D341Med (cell line): ENCODE measurements at places on chromosomes 1 and 21.
A peak's percentile ranks its signal among the peaks of the same experiment; 100 is the strongest.

GRCh38 chr1:42739753-42740700, at the start of gene CLDN19:
Gene CLDN19, minus strand, starts transcription at chr1:42740236. Its CDS starts 173 bp downstream, at chr1:42740063.
- no peak for DNase-seq

DNA sequence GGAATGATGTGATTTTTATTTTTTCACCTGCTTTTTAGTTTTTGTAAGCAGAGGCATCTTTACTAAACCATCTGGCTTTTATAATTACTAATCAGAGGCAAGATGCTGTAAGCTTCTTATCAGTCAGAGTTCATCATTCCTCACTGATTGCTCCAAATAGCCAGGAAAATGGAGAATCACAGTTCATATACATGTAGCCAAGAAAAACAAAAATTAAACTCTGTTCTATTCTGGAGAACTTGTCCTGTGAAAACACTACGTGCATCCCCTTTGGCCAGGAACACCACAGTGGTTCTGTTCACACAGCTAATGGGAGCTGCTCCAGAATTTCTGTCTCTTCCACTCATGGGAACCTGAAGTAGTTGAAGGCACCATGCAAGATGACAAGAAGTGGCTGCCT, 725.5 kb upstream of the CHRM3 start:
- DNase-seq: no peak

GRCh38 chr1:25018110-25018735, 88.1 kb upstream of the RUNX3 start:
- DNase-seq: no peak

GRCh38 chr1:57350610-57351009, 73.2 kb downstream of the DAB1 start:
- no peak for DNase-seq

DNA sequence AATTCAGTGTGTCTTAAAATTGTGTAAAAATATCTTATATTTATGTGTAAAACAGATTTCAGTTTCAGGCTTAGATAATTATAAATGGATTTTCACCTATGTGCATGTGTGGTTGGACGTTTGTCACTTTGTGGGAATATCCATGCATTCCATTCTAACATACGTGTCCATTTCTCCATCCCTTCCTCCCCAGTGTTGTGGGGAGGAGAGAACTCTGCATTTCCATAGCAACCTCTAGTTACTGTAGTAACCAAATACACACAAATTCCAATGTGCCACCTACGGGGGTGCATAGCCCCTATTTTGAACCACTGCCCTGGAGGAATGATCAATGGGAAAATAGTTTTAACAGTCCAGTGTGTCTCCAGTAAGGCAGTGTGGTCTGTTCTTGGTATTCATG, 79.0 kb downstream of the RASAL2 start:
- no peak for DNase-seq

DNA sequence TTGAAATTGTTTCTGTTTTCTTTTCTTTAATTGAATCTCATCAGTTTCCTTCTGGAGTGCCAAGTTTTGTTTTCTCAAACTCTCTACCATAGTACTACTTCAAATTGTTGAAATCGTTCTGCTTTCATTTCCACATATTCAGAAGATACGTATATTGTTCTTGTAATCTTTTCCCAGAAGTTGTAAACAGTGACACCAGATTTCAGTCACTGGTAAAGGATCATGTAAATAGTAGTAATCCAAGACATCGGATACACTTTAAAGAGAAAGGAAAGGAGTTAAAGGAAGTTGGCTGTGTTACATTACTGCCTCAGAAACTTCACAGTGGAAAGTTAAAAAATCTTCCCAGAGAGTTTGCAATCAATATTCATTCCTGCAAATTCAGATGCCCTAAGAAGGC, 67.5 kb downstream of the RGL1 start:
- no peak for DNase-seq

GRCh38 chr1:200888349-200888838, 6.3 kb upstream of the INAVA start:
- DNase-seq: peak; percentile 36

DNA sequence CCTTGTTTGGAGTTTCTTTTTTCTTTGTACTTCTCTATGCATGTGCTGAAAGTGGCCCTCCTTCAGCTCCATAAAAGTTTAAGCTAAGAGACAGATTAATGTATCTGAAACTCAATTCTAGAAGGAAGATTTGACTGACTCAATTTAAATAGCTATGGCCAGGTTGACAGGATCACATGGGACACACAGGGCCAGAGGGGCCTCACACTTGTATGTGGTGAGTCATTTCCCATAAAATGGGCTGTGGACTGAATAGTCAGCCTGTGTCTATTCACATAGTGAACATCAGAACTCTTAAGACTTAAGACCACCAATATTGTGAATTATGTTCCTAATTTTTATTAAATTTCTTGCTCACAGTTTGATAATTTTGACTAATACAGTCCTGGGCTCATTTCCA, 45.7 kb upstream of the DEPDC1 start:
- no peak for DNase-seq

DNA sequence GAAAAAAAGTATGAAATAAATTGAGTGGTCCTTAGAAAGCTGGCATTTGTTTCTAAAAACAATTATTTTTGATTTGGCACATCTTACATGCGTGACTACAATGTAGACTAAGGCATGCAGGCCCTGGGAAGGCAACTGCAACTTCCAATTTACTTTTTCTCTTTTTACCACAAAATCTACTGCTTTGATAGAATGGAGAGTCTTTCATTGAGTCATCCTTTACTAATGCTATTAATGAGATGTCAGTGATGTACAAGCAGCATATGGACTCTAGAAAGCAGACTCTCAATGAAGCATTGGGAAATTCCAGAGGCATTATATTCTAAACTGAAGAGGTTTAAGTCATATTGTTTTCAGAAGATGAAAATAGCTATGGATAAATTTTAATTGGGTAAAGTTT, 29.6 kb upstream of the PRRX1 start:
- DNase-seq: no peak

DNA sequence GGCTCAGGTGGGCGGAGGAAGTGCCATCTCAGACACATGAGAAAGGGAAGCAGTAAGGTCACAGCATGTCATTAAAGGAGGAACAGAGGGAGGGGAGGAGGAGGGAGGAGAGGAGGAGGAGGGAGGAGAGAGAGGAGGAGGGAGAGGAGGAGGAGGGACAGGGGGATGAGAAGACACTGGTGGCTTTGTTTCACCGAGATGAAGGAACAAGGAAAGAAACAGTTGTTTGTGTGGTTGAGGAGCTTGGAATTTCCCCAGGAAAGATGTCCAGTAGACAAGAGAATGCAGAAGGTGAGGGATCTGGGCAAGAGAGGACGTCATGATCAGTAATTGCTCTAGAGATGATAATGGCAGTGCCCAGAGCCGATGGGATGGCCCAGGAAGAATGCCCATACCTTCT, 97.7 kb downstream of the AJAP1 start:
- no peak for DNase-seq

DNA sequence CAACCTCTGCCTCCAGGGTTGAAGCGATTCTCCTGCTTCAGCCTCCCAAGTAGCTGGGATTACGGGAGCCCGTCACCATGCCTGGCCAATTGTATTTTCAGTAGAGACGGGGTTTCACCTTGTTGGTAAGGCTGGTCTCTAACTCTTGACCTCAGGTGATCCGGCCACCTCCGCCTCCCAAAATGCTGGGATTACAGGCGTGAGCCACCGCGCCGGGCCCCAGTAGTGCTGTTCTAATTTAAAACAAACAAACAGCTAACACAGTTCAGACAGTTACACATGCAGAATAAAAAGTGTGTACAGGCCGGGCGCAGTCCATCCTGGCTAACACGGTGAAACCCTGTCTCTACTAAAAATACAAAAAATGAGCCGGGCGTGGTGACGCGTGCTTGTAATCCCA, 35.6 kb upstream of the OPRD1 start:
- DNase-seq: no peak

- DNase-seq: no peak
These were observed 23.3 kb downstream of the TFF3 start for GRCh38 chr21:42291751-42292562.

DNA sequence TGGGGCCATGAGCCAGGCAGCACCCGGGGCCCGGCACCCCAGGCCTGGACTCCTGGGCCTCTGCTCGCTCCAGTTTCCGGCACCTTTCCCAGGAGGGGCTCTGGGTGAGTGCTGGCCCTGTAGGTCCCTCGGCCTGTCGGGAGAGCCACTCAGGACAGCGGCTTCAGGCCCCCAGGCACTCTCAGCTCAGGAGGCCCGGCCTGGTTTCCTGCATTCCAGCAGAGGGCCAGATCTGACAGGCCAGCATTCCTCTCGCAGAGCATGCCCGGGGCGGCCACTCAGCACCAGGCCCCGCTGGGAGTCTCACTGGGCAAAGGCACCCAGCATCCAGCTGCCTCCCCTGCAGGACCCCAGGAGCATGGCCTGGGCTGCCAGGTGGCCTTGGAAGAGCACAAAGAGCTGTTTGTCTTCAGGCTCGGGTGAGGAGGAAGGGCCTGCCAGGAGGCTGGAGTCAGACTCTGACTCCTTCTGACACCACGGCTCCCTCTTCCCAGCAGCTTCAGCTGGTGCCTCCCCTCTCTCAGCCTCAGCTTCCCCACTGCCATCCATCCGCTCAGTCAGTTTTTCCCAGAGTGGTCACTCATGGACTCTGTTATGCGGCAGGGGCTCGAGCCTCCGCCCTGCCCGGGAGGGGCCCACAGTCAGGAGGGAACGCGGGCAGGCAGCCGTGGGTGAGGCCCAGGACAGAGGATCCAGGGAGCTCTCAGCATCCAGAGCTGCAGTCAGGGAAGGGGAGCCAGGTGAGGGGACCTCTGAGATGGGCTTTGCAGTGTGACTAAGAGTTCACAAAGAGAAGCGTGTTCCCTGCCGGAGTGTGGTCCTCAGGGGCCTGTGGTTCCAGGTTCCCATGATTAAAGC, 51.7 kb downstream of the WNT9A start:
- DNase-seq: no peak

DNA sequence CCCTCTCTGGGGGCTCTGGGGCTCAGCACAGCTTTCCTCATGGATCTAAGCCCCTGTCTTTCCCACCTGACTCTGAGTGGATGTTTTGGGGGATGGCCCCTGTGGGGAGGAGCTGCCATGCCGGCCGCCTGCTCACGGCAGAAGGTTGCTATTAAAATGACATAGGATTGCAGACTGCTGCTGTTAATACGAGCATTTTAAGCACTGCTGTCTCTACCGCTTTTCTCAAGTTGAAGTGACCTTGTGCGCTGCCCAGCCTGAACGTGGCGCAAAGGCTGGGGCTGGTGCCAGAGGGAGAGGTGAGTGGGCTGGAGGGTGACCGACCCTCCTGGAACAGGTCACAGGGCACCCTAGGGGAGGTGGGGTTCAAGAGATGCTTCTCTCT, 58.4 kb downstream of the DISP3 start:
- DNase-seq: no peak

GRCh38 chr1:181514298-181515290, 31.3 kb downstream of the CACNA1E start:
- DNase-seq: no peak

DNA sequence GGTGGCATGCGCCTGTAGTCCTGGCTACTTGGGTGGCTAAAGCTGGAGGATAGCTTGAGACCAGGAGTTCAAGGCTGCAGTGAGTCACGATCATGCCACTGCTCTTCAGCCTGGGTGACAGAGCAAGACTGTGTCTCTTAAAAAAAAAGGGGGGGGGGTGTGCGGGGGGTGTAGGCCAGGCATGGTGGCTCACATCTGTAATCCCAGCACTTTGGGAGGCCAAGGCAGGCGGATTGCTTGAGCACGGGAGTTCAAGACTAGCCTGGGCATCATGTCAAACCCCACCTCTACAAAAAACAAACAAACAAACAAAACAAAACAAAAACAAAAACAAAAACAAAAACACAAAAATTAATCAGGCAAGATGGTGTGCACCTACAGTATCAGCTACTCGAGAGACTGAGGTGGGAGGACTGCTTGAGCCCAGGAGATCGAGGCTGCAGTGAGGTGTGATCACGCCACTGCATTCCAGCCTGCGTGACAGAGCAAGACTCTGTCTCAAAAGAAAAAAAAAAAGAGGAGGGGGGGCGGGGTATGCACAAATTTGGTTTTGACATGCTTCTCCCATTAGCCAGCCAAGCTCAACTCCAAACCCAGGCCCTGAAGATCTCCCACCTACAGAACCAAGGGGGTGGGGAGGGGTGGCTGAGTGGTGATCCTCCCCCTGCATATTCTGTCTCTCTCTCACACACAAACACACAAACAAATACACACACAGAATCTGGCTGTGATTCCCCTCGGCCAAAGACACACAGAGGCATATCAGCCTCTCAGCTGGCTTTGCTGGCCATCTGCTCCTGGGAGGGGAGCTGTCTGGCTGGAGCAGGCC, 3.1 kb downstream of the PTAFR start:
- DNase-seq: peak; percentile 10

DNA sequence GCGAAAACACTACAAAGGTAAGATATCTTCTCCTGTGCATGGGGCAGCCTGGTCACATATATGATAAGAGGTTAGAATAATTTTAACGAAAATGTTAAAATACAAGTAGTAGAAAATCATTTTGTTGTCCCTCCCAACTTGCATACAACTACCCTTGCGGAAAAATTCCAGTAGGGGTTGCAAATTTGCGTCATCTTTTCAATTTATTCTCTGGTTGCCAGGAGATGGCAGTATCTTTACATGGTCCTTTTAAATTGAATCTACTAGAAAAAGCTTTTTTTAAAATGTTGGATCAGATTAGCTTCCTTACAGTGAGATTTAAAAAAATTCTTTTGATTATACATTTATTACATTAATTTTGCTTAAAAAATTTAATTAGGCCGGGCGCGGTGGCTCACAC, 10.9 kb downstream of the S100PBP start:
- peak; percentile 45 for DNase-seq

DNA sequence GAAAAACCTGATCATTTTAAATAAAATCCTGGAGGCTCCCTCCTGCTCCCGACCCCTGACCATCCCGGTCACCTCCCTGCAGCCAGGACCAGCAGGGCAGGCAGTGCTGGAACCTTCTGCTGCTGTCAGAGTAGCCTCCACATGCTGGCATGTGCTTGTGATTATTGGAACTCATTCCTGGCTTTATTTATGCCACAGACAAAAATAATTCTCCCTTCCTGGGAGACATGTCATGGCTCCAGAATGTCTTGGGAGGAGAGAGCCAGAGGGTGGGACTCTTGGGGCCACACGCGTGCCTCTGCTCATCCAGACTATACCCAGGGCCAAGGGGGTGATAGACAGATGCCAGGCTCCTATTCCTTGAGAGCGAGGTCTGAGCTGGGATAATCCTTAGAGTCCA, 183.6 kb upstream of the RAB4A start:
- no peak for DNase-seq

DNA sequence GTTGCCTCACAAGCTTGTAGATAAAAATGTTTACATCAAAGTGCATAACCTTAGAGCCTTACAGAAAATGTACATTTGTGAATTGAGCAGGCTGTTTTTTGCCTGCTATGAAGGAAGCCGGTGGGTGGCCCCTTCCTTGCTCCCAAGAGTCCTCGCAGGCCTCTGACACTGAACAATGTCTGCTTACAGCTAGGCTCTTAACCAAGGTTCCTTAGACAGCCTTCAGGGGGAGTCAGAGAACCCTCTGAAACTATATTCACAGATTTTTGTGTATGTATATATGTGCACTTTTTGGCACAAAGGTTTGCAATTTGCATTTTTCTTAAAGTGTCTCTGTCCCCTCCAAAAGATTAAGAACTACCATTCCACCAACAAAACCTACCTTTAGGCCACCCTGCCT, 282.6 kb downstream of the BARHL2 start:
- peak; percentile 32 for DNase-seq
